Activated CD8-positive, alpha-beta T cell treated with anti-CD3 and anti-CD28 coated beads, Interleukin-2, amount 10 ng/mL, durations not matched to agents 7 days and 5 days (primary cell): ENCODE measurements at places on chromosomes 3 and 15. TPM values are rescaled to one million over a fixed set of nuclear protein-coding genes. Genes with fewer than 3 reads are reported as not detected.

DNA sequence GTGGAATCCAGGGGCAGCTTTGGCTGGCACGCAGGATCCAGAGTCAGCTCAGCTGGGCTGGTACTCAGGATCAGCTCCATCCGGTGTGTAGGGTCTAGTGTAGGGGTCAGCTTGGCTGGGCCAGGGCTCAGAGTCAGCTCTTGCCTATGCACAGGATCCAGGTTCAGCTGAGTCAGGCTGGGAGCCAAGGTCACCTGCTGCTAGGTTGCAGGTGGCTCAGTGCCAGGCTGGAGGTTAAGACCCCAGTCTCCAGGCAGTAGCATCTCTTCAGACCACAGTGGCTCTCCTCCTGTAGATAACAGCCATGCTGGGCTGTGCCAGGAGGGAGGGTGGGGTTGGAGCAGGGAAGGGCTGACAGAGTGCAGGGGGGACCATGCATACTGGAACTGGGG is 1.8 kb downstream of the HYAL3 start:
- DNase-seq: no peak

GRCh38 chr3:110544730-110545129 is 526.9 kb upstream of the NECTIN3 start:
- DNase-seq: no peak

GJD2 gene
- not detected for total RNA-seq

DNA sequence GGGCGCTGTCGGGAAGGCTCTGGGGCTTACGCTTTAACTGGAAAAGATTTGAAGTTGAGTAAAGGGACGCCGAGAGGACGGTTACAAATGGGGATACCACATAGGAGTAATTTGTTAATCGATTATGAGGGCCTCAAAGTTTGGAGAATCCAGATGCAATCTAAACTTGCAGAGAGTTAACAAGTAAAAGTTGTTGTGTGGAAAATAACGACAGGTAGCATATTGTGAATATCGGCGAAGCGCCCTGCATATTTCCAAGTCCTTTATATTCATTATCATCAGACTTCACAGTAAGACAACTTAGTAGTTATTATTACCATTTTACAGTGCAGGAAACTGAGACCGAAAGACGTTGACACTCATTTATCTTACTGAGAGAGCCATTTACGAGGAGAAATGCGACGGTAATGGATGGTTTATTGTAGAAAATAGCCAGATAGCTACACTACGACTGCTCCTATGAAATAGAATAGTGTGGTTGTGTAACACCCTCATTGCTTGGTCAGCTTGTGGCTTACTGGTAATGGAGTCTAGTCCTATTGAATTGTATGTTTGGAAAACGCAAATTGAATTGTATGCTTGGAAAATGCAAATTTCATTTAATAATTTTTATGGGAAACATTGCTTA is 700 bp downstream of the MKRN2 start:
- no peak for DNase-seq

GRCh38 chr3:16374935-16375245 is 109.9 kb downstream of the OXNAD1 start:
- DNase-seq: no peak

GP5 gene
- total RNA-seq: 1.3 TPM

SAMD7 gene
- total RNA-seq: not detected

ZDHHC19 gene
- not detected for total RNA-seq

DNA sequence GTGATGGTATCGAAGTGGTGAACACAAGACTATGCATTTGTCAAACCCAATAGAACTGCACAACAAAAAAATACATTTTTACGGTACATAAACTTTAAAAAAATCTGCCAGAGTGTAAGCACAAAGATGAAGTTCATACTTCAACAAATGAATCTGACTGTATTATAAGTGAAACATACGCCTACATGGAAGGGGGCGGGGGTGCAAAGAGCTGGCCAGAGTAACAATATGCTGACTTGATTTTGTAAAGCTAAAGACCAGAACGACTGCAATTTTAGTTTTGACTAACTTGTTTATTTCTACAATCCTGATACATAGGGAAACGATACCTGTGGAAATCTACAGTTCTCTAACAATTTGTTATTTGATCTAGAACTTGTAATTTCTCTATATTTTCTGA is 426.0 kb downstream of the GABRG3 start:
- DNase-seq: no peak

TMC3 gene
- not detected for total RNA-seq
